Placental epithelial cell (primary cell): ENCODE measurements at places on chromosomes 13 and 19. TPM values are rescaled to one million over a fixed set of nuclear protein-coding genes. Genes with fewer than 3 reads are reported as not detected.

Gene CAB39L
- 8.5 and 14.5 TPM in 2 replicates for total RNA-seq

Gene FFAR3
- not detected in 2 replicates for total RNA-seq

Gene URAD
- total RNA-seq: not detected in 2 replicates

Gene OR7D2
- 0.39 TPM in 1 of 2 replicates, not detected in the other for total RNA-seq

Gene SMAD9
- total RNA-seq: 0.11 and 0.39 TPM in 2 replicates

Gene ELSPBP1
- not detected in 2 replicates for total RNA-seq

Gene GPR108
- 47.0 and 53.4 TPM in 2 replicates for total RNA-seq

Gene MYH14
- total RNA-seq: 23.2 and 30.6 TPM in 2 replicates

Gene PDE4C
- total RNA-seq: under 0.01 and 0.22 TPM in 2 replicates

Gene CRLF1
- total RNA-seq: 0.87 and 3.1 TPM in 2 replicates

Gene SHISA2
- total RNA-seq: 16.6 and 25.1 TPM in 2 replicates
